ENCODE measurements at places on chromosomes 13 and 19.

- DNase-seq = no peak
Measured at GRCh38 chr13:109669234-109669612, 117.2 kb downstream of the IRS2 start.

DNA sequence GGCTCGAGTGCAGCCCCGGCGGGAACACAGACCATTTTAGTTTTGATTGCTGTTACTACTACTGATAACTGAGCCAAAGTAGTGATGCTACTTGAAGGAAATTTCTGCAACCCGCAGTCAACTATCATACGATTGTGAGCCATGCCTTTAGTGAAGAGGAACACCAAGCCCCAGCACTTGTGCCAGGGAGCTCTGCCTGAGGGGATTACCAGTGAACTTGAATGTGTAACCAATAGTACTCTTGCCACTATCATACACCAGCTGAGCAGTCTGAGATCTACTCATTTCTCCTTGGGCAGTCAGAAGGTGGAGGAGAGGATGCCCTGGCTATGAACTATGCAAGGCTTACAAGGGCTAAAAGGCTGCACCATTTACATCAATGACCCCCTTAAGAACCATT lies 49.0 kb upstream of the N4BP2L1 start:
- no peak for DNase-seq

- DNase-seq = no peak
Measured at GRCh38 chr19:40390084-40390742, at the start of gene HIPK4. Gene HIPK4 (minus strand): TSS chr19:40390181. CDS start chr19:40389902, 279 bp downstream.

DNA sequence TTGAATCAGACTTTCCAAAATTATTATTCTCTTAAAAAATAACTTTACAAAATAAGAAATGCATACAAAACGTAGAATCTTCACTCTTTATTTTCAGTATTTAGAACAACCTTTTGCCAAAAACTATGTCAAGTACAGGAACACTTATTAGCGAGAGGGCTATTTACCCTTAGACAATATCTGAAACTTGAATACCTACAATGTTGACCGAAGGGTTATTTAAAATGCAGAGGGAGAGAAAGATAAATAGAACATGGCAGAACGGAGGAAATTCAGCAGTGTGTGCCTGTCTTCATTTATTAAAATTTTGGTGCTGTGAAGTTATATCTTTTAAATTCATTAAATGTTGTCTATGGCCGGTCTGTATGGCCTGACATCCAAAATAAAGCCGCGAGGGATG lies 198.8 kb downstream of the EFNB2 start:
- DNase-seq = no peak

GRCh38 chr13:61728471-61728870 lies 312.8 kb upstream of the PCDH20 start:
- DNase-seq = peak; percentile 1

All from RPMI7951 (cell line).